Omental fat pad (tissue), 4 donors: ENCODE measurements at places on chromosomes 2 and 18. TPM values are rescaled to one million over a fixed set of nuclear protein-coding genes. Genes with fewer than 3 reads are reported as not detected.
A peak's percentile ranks its signal among the peaks of the same experiment; 100 is the strongest.

DNA sequence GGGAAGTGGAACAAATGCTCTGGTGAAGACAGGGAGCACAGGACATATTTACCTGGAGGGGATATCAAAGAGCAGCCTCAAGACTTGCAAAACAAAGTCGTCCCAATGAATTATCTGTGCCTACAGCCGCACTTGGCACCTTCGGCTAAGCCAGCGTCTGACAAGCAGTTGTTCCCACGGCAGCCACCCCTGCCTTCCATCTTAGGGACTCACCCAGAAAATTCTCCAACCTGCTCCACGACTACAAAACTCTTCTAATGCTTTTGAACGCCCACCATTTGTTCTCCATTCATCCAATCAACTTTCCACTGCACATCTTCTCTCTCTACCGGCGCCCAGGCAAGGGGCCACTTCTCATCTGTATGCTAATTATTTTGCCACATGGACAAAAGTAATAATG, 7.0 kb downstream of the MYT1L start:
- DNase-seq = no peak

GRCh38 chr2:196464311-196464710, 175.2 kb upstream of the CCDC150 start:
- no peak for DNase-seq

DNA sequence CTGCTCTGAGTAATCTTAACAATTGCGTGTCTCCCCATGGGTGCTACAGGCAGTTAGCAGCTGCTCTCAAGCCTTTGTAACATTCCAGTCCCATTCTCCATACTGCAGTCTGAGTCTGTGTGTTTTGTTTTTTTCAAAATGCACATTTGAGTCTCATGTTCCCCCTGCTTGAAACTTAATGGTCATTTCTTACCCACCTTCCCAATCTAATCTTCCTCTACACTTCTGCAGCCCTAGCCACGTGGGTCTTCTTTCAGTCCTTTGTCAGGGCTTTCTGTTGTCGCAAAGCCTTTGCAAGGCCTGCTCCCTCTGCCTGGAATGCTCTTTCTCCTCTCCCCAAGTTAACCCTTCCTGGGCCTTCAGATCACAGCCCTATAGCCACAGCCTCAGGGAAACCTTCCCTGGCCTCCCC, 24.5 kb downstream of the ELAC1 start:
- DNase-seq = no peak

GRCh38 chr2:41959760-41960159, 88.1 kb upstream of the PKDCC start:
- DNase-seq = no peak

GRCh38 chr2:170201734-170202393, 23.9 kb downstream of the MYO3B start:
- no peak for DNase-seq

DNA sequence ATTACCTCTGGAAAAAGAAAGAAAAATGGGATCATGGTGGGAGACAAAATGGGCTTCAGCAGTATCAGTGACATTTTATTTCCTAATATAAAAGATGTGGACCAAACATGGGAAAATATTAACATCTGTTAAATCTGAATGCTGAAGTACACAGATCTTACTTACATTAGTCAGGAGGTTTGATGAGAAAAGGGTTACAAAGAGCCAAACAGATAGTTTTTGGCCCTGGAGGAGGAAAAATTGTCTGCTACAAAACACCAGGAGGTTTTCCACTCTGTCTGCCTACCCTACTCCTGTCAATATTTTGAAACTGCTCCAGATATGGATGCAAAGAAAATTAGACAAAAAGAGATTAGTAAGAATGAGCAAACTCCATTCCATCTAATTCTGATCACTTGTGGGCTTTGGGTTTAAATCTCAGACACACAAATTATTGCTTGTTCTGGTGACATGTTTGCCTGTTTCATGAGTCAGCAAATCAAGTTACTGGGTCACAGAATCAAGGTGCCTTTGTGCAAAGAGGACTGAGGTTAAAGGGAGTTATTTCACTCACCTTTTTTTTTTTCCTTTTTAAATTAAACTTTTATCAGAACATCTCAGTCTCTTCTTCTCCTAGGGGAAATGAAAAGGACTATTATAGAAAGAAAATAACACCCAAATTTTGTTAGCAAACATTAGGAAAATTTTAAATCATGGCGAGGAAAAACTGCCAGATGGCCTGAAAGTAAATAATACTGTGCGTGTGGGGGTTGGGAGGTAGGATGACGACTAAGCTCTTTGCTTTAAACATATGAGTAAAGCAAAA, 87.0 kb upstream of the SPATS2L start:
- no peak for DNase-seq

- no peak for DNase-seq
Measured at GRCh38 chr18:48623468-48624235, 84.8 kb downstream of the CTIF start.

DNA sequence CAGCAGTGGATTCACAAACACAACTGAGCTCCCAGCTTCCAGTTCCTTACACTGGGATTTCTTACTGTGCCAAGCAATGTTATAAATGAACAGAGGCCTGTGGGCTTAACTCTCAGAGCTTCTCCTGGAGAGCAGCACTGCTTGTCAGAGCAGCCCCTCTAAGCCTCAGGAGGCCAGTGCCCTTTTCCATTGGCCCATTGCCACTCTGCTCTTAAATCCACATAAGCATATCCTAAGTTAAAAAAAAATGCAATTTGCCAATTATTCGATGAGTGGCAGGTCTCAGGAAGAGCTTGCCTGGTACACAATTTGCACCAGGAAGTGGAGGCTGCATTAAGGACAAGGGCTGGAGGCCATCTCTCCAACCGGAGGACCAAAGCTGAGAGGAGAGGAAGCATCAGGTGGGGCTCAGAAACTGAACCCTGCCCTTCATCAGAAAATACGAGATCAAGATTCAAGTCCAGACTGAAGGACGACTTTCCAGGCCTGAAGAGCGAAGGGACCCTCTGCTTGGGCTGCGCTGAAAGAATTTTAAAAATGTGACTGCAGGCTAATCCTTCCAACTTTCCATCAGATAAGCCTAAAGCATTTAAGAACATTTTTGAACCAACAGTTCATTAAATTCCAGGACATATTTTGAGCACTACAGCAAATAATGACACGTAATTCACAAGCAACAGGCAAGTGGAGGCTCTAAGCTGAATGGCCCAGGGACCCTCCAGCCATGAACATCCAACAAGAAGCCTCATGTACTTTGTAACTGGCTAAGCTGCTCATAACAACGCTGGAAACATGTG, 28.4 kb upstream of the PXDN start:
- no peak for DNase-seq

GRCh38 chr2:112156152-112156986, 18.2 kb downstream of the FBLN7 start:
- DNase-seq = no peak

GRCh38 chr2:208542465-208543041, 136.0 kb downstream of the PTH2R start:
- no peak for DNase-seq

GRCh38 chr2:37143974-37144373, 12.8 kb downstream of the EIF2AK2 start:
- DNase-seq = no peak

GRCh38 chr2:206832873-206833272, 67.5 kb downstream of the FASTKD2 start:
- DNase-seq = no peak

- no peak for DNase-seq
Measured at GRCh38 chr2:13682540-13683272, 949.8 kb upstream of the LRATD1 start.

GRCh38 chr2:70785137-70785911, 5.1 kb downstream of the FIGLA start:
- DNase-seq = no peak

DNA sequence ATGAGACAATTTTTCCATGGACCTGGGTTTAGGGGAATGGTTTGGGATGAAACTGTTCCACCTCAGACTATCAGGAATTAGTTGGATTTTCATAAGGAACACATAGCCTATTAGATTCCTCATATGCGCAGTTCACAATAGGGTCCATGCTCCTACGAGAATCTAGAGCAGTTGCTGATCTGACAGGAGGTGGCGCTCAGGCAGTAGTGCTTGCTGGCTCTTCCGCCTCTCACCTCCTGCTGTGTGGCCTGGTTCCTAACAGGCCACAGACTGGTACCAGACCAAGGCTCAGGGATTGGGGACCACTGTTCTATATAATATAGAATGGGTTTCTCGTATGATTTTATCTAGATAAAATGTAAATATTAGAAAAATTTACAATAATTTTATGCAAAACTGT, 338.7 kb downstream of the CPS1 start:
- DNase-seq = no peak

- no peak for DNase-seq
Measured at GRCh38 chr2:38173683-38174082, 97.7 kb upstream of the CYP1B1 start.

- no peak for DNase-seq
Measured at GRCh38 chr2:180647221-180647620, 333.2 kb upstream of the UBE2E3 start.

DNA sequence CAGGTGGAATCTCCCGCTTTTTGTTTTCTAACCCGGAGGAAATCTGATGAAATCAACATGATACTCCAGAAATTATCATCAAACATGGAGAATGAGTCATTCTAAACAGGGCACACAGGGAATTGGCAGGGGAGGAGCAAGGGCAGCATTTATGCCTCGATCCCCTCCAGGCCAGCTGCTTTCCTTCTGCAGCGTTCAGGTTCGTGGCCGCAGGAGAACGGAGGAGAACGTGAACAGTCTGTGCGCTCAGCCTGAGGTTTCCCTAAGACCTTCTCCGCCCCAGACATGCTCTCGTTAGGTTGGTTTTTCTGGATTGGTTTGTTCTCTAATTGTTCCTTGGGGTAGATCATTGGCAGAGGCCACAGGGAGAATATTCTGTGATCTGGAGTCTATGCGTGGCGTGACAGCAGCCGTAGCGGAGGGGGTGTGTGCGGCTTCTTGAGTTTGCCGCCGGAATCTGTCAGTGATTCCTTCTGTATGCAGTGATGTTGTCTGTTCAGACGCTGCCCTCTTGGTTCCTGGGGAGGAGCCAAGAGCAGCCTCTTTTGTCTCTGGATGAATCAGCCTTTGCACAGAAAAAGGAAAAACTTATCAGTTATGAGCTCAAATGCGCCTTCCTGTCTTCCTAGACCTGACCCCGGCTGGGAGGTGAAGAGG, 75.9 kb downstream of the SH3BP4 start:
- DNase-seq = no peak

DNA sequence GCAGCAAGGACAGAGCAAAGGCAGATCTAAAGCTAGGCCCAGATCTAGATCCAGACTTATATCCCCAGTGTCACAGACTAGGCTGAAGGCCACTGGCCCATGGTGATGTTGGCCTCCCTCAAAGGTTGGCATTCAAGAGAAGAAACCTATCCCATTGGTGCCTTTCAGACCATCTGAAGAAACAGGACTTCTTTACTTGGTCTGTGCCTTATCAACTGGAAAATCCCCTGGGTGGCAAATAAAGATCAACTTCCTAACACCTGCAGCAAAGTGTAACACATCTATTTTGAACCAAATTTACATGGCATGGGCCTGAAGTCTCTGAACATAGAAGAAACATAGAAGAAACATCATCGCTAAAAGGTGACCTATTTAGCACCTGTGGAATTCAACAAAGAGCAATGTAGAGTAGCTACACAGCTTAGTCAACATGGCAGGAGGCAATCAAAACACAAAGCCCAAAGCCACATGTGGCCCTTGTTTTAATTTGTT, 35.8 kb downstream of the METTL4 start:
- DNase-seq = no peak

GRCh38 chr18:59308248-59308937, 10.1 kb downstream of the CPLX4 start:
- peak; percentile 58 for DNase-seq

LINC00305 gene
- not detected for total RNA-seq

CHRND gene
- total RNA-seq = not detected

LOXHD1 gene
- total RNA-seq = 4.9 TPM

DNAH6 gene
- total RNA-seq = 0.74 TPM

OSBPL6 gene
- 2.0 TPM for total RNA-seq

TDRD15 gene
- not detected for total RNA-seq

ABI2 gene
- total RNA-seq = 22.7 TPM
